Stimulated activated CD4-positive, alpha-beta T cell treated with anti-CD3 and anti-CD28 coated beads, Interleukin-2, amount 100 ng/mL, for 24 hours (primary cell): ENCODE measurements at places on chromosomes 6 and 20.

GRCh38 chr6:10580570-10580969 lies 59.4 kb downstream of the GCNT2 start:
- no peak for DNase-seq

- DNase-seq = no peak
Observed at GRCh38 chr20:51995551-51995951, 193.2 kb upstream of the SALL4 start.

DNA sequence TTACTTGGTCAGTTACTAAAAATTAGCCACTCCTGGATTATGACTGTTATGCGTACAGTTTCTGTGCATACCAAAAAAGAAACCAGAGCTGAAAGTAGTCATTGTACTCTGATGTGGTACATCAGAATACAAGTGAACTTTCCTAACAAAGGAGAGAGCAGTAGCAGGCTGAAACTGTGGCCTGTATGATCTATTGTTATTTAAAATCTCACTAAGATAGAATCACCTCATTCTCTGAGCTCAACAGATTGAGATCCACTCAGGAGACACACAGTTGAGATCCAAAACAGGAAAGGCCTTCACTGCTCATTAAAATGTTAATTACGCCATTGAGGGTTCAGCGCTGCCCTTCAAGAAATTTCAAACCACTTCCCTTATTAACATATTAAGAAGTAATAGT lies 576.4 kb downstream of the LMBRD1 start:
- DNase-seq = no peak

DNA sequence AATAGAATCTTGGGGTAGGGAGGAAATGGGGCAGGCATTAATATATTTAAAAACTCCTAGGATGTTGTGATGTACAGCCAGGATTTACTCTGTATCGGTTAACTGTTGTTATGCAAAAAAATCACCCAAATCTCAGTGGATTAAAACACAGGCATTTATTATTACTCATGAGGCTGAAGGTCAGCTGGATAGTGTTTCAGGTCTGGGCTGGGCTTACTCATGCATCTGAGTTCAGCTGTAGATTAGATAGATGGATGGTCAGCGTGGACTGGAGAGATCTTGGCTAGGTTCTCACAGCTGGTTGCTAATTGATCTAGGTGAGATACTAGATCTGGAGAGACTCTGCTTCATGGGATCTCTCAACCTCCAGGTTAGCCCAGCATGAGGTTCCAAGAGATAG lies 131.4 kb downstream of the BTBD3 start:
- DNase-seq = no peak

GRCh38 chr6:125806813-125807212 lies 16.1 kb downstream of the NCOA7 start:
- DNase-seq = no peak

DNA sequence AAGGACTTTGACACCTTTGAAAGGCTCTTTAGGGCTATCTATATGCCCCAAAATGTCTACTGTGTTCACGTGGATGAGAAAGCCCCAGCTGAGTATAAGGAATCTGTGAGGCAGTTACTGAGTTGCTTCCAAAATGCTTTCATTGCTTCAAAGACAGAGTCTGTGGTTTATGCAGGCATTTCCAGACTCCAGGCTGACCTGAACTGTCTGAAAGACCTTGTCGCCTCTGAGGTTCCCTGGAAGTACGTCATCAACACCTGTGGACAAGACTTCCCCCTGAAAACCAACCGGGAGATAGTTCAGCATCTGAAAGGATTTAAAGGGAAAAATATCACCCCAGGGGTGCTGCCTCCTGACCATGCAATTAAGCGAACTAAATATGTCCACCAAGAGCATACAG lies 65.2 kb downstream of the GCNT2 start:
- DNase-seq = no peak
